NCI-H524 (cell line): ENCODE measurements at places on chromosomes 1 and 21.

- DNase-seq, result no peak
Measured at GRCh38 chr1:223732993-223733798, 20.9 kb downstream of the CAPN2 start.

GRCh38 chr21:44455524-44456213, 359 bp downstream of the LRRC3 start:
- DNase-seq, result peak; percentile 52

DNA sequence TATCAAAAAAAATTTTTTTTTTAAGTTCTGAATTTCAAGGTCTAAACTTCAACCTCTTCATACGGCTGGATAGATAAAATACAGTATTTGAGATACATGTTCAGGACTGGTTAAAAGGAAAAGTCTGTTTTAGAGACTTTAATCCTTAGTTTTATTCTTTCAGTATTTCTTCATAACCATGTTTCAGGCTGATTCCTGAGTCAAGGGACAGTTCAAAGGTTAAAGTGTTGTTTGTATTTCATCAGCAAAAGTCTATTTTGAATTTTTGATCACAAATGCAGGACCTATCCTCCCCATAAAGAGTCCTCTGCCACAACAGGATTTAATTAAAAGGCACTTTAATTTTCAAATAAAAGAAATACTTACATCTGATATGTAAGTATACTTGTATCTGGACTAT, 53.5 kb downstream of the SELENOF start:
- no peak for DNase-seq

DNA sequence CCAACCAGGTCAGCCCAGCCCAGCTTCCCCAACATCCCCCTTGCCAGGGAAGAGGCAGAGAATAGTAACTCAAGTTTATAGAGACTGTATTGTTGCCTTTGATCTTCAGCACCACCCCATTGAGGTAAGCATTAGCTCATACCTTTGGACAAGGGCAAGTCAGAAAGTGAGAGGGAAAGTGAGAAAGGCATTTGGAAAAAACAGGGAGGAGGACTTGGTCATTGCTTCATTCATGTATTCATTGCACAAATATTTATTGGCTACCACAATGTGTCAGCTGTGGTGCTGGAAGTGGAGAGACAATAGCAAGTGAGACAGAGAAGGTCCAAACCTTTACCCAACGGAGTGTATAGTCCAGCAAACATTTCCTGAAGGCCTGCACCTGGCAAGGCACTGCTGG, 561.2 kb downstream of the KIF26B start:
- no peak for DNase-seq

DNA sequence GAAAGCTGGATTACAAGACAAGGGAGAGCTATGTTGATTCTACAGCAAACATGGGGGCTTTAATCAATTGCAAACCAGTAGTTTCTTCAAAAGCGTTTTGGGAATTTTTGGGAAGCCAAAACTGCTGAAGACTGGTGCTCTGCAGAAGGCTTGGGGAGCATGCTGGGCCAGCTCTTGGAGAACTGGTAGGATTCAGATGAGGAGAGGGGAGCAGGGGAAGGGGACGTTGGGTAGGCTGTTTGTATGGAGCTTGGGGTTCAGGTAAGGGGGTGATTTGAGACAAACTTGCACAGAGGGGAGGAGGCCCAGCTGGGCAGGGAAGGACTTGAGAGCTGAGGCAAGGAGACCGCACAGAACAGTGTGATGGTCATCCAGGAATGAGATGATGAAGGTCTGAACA, 2.6 kb upstream of the MYOG start:
- no peak for DNase-seq

DNA sequence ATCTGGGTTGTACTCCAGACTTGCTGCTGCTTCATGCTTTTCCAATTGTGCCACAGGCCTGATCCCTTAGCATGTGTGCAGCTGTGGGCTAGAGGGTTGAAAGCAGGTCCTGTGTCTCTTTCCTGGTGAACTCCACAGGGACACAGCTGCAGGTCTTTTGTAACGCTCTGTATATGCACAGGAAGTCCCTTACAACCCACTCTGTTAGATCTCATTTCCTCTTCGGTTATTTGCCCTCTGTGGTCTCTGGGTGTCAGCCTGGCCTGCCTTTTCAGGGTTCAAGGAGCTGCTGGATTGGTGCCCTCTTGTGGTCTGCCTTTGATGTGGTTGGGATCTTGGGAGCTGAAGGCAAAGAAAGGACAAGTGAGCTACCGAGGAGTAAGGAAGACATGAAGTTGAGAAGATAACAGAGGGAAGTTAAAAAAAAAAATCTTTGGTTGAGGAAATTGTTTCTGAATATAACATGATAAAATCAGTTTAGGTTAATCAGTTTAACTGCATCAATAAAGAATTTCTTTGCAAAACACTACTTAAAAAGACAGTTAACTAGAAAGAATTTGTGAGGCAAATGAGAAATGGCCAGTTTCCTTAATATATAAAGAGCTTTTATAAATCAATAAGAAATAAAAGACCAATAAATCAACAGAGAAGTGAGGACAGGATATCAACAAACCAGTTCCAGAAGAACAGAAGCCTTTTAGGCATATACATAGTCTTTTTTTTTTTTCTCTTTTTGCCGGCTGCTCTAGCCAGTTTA, 44.1 kb downstream of the UCK2 start:
- no peak for DNase-seq

DNA sequence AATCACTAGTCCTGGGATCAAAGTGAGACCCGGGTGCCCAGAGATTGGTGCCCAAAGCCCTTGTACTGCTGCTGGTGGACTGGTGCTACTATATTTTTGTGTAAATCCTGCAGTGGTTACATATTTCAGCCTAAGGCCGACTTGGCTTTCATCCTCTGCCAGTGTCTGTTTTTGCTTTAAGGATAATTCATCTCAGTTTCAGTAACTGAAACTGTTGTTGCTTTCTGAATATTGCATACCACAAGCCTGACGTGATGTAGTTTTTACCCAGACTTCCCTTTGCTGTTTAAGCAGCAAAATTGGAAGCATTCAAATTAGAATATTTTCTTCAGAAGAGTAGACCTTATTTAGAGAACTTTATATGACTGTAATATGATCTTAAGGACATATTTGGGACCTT, 341.8 kb downstream of the RYR2 start:
- DNase-seq, result no peak

DNA sequence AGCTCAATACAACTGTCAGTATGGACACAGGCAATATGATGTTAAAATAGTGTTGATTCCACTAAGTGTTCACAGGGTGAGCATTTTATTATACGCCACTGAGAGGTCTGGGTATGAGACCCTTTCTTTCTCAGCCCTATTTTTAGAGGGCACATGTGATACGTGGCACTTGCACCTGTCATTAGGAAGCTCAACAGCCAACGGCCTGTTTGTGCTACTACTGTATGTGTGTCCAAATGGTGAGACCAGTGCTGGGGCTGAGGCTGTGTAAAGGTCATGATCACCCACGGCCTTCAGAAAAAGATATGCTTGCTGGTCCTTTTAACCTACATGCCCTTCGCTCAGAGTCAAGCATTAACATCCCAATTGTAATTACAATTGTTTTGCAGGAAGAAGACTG, 176.2 kb downstream of the DUSP10 start:
- no peak for DNase-seq

DNA sequence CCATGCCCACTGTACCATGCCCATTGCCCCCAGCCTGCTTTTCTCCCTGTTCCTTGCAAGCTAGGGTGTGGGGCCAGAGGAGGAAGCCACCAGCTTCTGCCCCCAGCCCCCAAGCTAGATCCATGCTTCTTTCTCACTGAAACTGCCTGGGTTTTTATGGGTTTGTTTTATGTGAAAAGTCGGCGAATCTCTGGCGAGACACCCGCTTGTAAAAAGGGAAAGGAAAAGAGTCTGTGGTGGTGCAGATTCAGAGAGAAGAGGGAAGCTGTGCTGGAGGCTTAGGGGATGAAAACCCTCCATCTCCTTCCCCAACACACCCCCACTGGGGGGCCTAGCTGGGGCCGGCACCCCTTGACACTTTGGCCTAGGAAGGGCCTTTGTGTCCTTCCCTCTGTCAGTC, 26.2 kb downstream of the GRHL3 start:
- DNase-seq, result no peak

- DNase-seq, result no peak
Measured at GRCh38 chr1:229275005-229275404, 4.1 kb downstream of the RAB4A start.

GRCh38 chr1:196779093-196779492, 4.5 kb downstream of the CFHR3 start:
- DNase-seq, result no peak

DNA sequence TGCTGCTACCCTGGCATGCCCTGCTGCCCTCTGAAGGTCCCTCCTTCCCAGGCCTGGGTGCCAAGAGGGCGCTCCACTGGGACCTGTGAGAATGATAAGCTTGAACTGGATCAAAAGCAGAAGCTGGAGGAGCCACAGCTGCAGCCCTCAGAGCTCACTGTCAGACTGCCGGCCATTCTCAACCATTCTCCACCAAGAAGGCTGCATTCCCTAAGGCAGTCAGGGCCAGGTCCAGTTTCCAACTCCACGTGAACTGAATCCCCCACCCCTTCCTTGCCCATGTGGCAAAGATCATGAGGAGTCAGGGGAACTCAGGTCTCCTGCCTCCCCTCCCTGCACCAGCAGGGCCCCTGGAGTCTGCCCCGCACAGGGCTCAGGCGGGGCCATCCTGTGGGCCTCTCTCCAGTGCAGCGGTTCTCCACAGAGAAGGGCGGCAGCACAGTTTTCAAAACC, 19.5 kb downstream of the SLC1A7 start:
- DNase-seq, result no peak

- DNase-seq, result no peak
Measured at GRCh38 chr21:39182484-39183271, 573 bp downstream of the PSMG1 start.

DNA sequence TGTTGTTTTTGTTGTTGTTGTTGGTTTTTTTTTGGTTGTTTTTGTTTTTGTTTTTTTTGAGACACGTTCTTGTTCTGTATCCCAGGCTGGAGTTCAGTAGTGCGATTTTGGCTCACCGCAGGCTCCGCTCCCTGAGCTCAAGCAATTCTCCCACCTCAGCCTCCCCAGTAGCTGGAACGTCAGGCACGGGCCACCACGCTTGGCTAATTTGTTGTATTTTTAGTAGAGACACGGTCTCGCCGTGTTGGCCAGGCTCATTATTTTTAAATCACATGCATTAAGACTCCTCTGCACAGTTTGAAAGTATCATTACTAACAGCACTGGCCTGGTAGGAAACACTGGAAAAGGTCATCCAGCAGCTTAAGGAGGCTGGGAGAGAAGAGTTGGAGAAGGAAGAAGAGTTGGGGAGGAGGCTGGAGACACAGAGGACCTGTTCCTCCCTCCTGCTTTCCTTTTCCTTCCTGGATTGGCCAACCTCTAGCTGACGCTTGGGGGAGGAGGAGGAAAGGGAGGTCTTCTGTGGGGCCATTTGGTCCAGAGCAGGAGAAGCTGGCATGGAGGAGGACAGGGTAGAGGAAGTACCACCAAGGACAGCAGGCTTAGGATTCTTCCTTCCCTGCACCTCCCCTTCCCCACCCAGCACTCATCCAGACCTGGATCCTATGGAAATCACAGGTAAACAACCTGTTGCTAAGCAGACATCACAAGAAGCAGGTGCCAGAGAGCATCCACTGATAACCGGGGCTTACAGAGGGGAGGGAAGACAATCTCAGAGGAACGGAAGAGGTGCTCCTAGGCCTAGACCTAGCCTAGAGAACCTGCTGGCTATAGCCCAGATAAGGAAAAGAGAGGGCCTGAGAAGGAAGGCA, 71.9 kb upstream of the GOLT1A start:
- DNase-seq, result no peak

DNA sequence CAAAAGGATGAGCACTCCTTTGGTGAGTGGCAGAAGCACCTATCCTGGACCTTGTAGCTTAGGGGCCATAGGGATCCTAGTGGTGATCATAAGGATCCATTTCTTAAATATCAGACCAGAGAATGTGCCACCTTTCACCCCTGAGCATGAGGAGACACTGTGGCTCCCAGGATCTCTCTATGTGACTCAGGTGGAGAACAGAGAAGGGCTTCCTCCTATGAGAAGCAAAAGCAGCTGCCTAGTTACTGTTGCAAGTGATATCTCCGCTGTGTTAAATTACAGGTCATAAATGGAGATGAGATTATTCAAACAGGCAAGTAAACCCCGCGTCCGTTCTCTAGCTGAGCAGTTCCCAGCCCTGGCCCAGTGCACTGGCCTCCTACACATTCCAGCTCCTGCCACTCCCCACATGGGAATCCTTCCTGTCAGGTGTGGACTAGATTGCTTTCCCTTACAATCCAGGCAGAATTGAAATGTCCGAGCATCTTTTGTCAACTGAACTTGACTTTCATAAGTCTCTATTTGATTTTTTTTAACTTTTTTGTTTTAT, 26.3 kb downstream of the CLEC20A start:
- DNase-seq, result no peak

GRCh38 chr1:67713057-67713846, 28.3 kb downstream of the GADD45A start:
- no peak for DNase-seq

DNA sequence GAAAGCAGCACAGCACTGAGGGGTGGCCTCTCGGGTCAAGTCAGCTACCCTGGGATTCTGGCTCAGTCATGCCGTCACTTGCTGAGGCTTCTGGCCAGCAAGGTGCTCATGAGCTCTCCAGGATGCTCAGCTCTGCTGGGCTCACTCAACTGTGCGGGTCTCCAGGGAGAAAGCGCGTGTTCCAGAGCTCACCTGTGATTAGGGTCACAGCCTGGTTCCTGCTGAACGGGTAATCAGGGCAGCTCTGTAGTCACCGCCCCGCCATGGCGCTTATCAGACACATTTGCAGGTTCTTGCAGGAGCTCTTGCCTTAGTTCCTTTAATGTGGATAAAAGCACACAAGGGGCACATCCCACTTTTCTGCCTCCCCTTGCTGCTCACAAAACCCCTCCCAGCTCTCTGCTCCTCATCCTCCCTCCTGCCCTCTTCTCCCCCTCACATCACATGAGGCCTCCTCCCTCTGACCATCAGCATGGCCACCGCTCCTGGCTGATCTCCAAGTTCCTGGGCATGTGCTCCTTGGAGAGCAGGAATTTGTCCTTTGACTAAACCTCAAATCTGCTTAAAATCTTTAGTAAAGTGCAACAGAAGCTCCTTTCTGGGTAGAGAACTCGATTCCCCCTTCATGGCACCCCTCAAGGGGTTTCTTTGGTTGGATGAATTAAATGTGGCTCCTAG, 2.0 kb downstream of the PCP4 start:
- no peak for DNase-seq

DNA sequence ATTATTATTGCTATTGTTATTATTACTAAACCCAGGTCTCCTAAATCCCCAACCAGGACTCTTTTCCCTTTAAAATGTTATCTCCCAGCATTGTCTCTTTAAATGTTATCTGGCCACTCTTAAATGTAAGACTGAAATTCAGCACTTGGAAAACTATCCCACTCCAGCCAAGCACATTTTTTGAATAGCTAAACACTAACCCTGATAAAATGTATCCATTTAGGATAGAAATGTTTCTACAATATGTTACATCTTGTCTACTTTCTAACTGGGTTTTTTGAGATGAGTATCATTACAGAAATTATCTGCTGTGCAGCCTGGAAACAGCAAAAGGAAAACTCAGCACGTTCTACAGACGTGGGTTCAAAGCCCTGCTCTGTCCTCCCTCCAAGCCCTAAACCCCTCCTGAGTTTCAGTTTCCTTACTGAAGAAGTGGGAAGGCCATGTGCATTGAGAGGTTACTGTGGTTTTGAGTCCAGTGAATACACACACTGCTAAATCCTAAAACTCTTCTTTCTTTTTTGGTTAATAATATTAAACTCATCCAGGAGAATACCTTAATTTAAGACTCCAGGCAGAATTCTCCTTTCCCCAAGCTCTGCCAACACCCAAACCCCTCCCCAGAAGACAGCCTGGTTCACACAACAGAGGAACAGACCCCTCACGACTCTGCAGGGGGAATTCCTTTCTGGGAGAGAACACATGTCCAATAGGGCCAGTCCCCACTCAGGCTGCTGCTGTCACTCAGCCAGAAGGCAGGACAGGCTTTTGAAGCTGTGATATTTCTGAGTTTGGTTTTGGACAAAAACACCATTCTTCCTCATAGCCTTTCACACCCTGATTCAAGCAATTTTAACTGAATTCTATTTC, 41.9 kb downstream of the HIVEP3 start:
- peak; percentile 20 for DNase-seq
